ENCODE measurements at places on chromosomes 6 and 20.

DNA sequence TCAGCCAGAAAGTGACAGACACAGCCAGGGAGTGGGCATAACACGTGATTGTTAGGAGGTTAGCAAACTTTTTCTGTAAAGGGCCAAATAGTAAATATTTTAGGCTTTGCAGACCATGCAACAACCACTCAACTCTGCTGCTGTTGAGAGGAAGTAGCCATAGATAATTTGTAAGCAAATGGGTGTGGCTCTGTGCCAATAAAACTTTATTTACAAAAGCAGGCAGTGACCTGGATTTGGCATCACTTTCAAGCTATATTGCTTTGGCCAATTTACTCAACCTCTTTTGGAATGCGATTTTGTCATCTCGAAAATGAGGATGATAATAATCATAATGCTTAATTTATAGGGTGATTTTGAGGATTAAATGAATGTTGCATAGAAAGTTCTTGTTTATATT, 152.6 kb downstream of the TSHZ2 start:
- no peak for DNase-seq

DNA sequence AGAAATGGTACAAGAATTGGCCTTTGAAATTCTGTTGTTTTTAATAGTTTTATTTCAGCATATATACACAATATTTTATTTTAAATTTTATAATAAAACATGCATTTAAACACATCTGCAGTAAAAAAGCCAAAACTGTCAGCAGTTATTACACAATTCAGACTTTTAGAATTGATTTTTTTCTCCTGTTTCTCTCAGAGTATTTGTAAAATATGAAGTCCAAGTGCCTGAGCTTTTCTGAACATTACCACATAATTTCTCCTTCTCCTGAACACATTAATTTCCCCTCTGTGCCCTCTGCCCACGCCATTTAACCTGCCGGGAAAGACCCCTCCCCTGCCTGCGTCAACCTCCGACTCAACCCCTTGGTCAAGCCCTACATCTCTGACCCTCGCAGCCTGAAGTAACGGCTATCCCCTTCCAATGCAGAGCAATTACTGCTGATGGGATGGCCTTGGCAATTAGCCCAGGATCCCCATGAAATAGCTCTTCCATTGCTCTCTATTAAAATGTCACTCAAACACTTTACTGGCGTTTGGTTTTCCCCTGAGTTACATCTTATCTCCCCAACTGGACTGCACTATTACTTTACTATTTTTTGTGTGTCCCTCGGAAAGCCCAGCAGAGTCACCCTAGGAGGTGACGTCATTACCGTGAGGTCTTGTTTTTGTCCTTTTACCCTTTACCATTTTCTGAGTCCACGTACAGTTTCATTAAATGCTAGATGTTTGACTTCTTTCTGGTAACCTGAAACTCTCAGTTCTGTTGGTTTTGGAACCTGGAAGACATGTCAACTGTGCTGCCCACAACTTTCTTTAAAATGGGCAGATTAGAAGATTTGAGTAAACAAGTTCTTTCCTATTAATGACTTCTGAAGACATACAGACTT, 146.7 kb upstream of the TAB2 start:
- DNase-seq: no peak

GRCh38 chr20:38805502-38805957, at the start of gene PPP1R16B:
Gene PPP1R16B (plus strand): TSS chr20:38805697. CDS start chr20:38835926, 30,229 bp downstream.
- peak; percentile 74 for DNase-seq

DNA sequence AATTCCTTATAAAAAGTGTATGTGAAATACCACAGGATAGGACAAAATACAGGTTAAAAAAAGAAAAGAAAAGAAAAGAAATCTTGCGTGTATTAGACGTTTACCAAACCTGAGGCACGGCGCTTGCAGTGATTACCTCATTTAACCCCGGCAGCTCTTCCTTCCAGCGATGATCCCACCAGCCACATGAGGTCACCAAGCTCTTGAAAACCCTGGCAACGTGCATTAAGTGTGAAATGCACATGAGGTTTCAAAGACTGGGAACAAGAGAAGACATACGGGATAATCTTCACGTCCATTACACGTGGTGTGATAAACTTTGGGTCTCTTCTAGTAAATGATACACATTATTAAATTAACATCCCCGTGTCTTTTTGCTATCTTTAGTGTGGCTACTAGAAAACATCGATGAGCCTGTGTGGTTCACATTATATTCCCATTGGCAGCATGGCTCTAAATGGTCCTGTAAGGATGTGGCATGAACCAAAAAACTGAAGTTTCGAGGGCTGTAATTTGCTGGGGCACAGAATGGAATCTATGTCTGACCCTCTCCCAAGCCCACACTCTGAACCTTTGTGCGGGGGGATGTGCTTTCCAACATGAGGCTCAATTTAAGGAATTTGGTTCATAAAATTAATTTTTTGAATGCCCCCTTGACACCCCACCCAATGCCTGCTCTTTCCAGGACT, 59.2 kb upstream of the THBS2 start:
- no peak for DNase-seq

DNA sequence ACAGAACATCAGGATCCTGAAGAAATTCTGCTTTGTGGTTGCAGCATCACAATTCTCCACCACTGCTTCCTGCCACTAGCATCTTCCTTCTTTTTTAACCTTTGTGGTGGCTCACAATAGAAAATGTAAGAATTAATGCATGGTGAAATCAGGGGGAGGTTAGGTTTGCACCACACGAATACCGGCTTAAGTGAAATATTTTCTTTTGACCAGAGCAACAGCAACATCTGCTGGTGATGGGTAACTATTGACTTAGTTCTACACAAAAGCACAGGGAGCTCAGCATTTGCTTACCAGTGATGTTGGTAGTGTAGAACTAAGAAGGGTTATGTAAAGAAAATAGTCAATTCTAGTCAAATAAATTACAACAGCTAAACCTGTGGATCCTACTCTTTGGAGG, 280.5 kb downstream of the SYNE1 start:
- DNase-seq: no peak

- no peak for DNase-seq
Measured at GRCh38 chr6:143206550-143206949, 145.9 kb downstream of the AIG1 start.

DNA sequence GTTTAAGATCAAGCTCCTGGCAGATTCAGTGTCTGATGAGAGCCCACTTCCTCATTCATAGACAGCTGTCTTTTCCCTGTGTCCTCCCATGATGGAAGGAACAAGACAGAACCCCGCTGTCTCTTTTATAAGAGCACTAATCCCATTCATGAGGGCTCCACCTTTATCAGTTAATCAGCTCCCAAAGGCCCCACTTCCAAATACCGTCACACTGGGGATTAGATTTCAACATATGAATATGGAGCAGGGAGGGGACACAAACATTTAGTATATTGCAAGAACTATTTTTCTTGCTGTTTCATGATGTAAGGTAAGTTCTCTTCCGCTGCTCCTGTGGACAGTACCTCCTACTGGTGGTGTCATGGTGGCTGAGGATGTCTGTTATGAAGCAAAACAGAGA, 158.3 kb upstream of the IRAK1BP1 start:
- DNase-seq: no peak

DNA sequence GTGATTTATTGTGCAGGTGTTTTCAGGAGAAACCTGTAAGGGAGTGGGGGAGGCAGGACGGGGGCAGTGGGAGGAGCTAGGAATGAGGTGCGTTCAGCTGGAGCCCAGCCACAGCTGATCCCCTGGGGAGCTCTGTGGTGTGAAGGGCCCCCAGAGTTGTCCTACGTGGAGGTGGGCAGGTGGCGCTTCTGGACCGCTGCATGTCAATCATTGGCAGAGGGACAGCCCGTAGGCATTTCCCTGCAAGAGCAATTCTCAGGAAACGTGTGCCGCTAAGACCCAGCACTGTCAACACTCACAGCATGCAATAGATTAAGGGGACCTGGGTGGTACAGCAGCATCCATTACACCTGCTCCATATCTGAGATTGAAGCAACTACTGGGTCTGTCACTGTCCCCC, 88.0 kb downstream of the PRND start:
- no peak for DNase-seq

DNA sequence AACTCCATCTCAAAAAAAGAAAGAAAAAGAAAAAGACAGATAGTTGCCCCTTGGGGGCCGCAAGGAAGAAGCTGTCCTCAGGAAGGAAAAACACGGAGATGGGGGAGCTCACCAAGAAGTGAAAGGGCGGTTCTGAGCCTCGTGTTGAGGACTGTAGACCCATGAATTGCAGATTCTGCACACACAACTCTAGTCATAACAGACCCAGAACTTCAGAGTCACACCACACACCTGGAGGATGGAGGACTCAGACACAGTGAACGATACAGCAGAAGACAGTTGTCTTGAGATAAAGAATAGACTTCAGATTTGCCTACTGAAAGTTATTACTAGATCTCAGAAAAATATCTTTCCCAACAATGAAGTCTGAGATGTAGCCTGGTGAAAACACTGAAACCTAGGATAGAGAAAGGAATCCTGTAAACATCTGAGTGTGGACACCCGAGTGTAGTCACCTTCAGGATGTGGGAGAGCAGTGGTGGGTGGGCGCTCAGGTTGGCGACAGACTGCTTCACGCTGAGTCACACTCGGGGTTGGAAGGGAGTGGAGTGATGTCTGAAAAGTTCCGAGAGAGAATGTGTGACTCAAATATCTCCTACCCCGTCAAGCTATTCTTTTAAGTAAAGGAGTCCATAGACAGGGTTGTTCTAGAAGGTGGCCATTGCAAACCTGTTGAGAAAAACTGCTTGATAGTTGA, 88.1 kb downstream of the MAP3K4 start:
- peak; percentile 76 for DNase-seq

GRCh38 chr20:19098117-19098516, 114.3 kb upstream of the SLC24A3 start:
- DNase-seq: no peak

DNA sequence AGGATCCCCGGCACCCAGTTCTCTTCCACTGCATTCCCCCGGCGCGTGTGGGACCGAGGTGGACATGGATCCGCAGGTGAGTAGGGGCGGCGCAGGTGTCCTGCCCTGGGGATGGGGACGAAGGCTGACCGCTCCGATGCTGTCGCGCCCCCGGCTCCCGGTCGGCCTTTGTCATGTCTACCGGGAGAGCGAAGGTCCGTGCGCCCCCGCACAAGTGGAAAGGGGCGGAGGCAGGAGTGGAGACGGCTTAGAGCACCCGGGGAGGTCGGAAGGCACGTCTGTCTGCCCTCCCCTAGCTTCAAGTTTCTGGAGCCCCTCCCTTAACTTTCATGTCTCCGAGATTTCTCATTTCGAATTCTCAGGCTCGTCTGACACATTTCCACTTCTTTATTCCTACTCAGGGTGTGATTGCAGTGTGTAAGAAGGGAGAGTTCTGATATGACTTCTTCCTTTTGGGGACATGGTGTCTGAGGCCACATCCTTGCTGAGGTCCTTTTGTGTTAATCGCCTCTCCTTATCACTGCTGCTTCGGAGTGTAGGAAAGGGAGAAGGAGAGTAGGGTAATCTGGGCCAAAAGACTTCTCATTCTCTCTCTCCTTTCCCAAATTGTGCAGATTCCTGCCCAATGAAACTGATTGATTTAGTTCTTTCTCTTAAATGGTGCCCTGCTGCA, 435 bp downstream of the KIFC1 start:
- peak; percentile 31 for DNase-seq

GRCh38 chr6:108268845-108269244, 8.0 kb upstream of the SNX3 start:
- no peak for DNase-seq

DNA sequence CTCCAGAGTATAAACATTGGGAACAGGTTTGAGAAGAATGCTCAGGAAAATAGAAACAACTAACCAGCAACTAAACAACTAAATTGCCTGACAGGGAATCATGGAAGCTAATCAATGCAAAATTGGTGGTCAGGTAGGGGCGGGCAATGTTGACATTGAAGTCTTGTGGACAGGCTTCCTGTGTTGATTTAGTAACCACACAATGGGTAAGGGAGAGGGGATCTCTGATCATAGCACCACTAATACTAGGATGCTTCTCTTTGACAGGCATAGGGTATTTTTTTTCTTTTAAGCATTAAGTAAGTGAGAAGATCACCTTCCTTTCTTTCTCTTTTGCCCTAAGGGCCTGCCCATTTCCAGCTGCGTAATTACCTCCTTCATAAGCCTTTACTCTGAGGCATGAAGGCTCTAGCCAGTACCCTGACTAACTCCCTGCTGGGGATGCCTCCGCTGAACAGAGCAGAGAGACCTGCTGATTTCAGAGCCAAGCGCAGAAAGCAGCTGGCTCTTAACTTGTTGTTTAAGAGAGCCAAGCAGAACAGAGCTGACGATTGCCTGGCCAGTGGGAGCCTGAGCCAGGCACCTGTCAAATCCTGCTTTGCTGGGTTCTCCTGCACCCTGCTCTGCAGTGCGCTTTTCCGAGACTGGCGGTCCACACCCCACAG, 118.7 kb downstream of the BMP2 start:
- no peak for DNase-seq

- peak; percentile 49 for DNase-seq
Measured at GRCh38 chr6:7108196-7108963, 619 bp downstream of the RREB1 start.

GRCh38 chr6:168097621-168098430, 18.8 kb upstream of the FRMD1 start:
- DNase-seq: no peak

- DNase-seq: no peak
Measured at GRCh38 chr6:143199291-143199690, 138.6 kb downstream of the AIG1 start.

DNA sequence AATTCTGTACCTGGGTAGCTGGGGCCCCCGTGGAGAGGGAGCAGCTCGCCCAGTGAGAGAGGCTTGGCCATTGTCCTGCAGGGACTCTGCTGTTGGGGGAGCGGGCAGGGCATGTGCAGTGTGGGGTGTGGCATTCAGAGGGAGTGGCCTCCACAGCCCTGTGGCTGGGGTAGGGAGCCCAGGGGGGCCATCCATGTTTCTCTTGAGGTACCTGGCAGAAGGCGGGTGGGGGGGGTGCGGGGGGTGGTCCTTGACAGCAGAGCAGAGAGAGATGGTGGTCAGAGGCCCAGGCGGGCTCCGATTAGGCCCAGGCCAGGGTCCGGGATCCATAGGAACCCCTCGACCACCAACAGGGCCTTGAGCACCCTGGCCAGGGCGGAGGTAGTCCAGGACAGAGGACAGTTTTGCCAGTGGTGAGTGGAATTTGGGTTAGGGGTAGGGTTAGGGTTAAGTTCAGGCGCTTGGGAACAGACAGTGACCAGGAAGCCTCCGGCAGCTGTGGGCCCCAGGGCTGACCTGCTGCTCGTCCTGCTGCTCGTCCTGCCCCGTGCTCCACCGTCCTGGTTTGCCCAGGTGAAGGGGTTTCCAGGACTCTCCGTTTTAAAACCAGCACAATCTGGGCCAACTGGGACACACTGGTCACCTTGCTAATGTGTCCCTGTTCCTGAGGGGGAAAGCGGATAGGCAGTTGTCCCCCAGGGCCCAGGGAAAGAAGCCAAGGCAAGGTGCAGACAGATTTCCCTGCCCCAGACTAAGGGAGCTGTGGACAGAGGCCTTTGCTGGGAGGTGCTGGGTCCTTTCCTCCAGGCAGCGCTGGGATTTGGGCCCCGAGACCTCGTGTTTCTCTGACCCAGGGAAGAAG, 24.8 kb upstream of the MYT1 start:
- DNase-seq: no peak
